Naive thymus-derived CD8-positive, alpha-beta T cell (primary cell): ENCODE measurements at places on chromosomes 11 and 22. TPM values are rescaled to one million over a fixed set of nuclear protein-coding genes. Genes with fewer than 3 reads are reported as not detected.

Gene UPB1
- polyA plus RNA-seq = not detected

Gene RBMXL2
- not detected for polyA plus RNA-seq

Gene FLRT1
- polyA plus RNA-seq = not detected

Gene RAG2
- not detected for polyA plus RNA-seq

Gene CASP4
- 84.0 TPM for polyA plus RNA-seq

Gene MFRP
- not detected for polyA plus RNA-seq

DNA sequence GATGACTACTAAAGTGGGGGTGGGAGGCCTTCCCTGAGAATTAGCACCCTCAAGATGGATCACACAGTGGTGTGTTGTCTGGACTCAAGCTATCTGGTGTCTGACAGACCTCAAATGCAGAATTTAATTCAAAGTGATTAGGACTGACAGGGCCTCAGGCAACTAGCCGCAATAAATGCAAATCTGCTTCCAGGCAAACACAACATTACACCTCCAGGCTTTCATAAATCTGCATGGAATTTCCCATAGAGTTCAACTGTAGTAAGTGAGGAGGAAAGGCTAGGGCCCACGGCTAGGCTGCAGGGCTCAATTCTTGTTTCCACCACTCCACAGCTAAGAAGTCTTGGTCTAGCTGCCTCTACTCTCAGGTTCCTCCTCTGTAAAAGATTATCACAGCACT is 331.4 kb downstream of the LARGE1 start:
- DNase-seq = no peak

DNA sequence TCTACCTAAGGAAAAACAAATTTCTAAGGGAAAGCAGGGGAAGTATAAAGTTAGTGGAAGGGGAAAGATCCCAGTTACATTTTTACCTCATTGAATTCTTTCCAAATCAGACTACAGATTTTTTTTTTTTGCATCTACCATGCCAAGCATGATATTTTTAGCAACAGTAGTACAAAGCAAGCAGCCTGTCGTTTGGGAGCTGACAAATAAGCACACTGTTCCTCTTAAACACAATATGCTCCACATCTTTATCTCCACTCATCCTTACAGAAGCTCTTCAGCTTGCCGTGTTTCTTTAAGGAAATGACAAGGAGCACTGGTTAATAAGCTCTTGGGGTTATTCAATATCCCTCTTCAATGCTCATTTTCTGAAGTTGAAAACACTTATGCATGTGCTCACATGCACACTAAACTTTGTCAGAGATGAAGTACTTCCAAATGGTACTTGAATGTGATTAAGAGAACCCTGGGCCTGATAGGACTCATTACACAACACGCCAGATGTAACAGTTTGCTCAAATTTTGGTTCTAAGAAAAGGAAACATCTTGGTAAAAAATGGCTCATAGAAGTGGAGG is 53.8 kb downstream of the PAX6 start:
- DNase-seq = no peak

GRCh38 chr11:94725097-94725496 is 43.1 kb upstream of the AMOTL1 start:
- DNase-seq = no peak

DNA sequence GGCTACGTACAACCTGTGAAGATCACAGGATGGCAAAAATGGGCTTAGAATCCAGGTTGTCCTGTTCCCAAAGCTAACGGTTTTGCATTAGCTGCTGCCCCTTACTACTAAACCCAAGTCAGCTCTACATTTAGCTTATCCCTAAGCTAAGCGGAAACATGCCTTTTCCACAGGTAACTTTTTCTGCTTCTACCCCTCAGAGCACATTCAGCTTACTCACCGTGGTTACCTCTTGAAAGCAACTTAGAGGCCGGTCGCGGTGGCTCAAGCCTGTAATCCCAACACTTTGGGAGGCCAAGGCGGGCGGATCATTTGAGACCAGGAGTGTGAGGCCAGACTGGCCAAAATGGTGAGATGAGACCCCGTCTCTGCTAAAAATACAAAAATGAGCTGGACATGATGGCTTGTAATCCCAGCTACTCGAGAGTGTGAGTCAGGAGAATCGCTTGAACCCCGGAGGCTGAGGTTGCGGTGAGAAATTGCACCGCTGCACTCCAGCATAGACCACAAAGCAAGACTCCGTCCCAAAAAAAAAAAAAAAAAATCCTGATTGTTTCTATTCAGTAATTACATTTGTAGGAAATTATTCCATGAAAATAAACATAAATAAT is 790 bp upstream of the TMEM41B start:
- no peak for DNase-seq

GRCh38 chr11:103077554-103077953 is 14.4 kb downstream of the DCUN1D5 start:
- no peak for DNase-seq

DNA sequence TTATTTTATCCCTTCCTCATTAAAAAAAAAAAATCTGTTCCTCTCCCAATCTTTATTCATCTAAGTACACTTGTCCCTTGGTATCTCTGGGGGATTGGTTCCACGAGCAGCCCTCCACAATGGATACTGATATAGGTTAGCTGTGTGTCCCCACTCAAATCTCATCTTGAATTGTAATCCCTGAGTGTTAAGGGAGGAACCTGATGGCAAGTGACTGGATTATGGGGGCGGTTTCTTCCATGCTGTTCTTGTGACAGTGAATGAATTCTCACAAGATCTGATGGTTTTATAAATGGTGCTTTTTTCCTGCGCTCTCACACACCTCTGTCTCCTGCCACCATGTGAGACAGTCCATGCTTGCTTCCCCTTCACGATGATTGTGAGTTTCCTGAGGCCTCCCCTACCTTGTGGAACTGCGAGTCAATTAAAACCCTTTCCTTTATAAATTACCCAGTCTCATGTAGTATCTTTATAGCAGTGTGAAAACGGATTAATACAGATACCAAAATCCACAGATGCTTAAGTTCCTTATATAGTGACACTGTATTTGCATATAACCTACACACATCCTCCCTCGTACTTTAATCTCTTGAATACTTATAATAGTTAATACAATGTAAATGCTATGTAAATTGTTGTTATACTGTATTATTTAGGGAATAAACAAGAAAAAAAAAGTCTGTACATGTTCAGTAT is 62.0 kb downstream of the PACS1 start:
- DNase-seq = no peak

- no peak for DNase-seq
Observed at GRCh38 chr11:25650319-25650718, 681.6 kb upstream of the ANO3 start.

DNA sequence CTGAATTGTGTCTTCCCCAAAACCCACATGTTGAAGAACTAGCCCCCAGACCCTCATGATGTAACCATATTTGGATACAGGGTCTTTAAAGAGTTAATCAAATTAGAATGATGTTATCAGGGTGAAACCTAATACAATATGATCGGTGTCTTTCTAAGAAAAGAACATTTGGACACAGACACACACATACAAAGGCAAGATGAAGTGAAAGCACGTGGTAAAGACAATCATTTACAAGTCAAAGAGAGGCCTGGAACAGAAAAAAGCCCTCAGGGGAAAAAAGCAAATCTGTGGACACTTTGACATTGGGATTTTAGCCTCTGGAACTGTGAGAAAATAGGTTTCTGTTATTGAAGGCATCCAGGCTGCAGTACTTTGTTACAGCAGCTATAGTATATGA is 733.4 kb downstream of the JRKL start:
- no peak for DNase-seq

DNA sequence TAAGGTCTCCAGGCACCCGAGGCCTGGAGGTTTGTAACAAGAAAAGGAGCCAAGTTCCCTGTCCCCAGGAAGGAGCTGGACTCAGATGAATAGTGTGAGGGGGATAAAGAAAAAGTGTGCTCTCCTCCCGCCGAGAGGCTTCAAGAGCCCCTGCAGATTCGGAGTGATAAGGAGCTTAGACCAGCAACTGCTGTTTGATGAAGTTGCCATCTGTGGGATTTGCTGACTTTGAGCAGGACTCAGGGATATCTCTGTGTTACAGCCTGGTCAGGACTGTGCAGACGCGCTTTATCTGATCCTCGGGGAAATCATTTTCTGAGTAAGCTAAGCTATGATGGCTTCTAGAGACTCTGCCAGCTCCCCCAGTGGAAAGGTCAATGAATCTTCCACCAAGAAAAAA is 1017.0 kb downstream of the TBC1D22A start:
- no peak for DNase-seq

DNA sequence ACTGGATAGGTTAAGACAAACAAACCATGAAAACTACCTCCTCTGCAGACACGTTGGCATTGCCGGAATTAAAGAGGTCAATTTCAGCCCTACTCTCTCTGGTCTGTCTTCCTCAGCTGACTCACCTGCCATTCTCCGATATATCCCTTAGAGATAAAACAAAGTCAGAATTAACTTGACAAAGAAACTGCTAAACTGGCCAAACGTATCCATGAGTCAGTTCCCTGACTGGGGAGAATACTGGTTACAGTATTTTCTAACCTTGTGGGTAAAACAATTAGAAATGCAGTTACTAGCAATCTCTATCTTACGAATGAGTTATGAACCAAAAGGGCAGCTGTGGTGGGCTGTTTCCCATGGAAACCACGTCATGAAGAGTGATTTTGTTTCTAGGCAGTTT is 96.2 kb downstream of the RDX start:
- no peak for DNase-seq
